Thoracic aorta (tissue), 2 donors: ENCODE measurements at places on chromosomes 12 and 14.

DNA sequence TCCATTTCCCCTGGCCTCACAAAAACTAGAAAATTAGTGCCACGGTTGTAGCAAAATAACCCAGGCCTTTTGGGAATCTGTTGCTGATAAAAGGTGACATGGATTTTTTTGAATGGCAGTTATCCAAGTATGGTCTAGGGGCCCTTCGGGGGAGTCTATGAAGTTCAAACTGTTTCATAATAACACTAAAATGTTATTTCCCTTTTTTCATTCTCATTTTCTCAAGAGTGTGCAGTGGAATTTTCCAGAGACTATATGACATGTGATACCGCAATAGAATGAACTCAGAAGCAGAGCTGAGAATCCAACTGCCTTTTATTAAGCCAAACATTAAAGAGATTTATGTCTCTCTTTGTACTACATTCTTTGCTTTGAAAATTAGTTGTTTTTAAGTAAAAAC, 26.9 kb downstream of the GSTZ1 start:
- DNase-seq, result no peak

GRCh38 chr14:91415794-91416743, 1.6 kb downstream of the CCDC88C start:
- no peak for DNase-seq

DNA sequence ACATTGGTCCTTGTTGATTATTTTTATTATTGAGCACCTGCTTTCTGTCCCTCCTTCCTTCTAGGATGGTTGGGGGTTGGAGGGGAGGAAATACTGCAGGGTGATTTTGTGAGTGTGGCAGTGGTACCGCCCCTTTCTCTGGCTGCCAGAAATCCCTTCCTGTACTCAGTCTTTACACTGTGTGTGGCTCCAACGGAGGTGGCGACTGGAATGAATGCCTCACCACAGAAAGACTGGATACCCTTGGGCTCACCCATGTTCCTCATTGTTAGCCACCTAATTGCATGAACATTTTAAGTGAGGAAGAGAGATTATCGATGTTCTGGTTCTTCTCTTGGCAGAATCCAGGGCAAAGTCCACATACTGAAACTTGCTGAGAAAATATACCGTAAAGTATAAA, 272.0 kb upstream of the E2F7 start:
- no peak for DNase-seq

- DNase-seq, result no peak
Measured at GRCh38 chr14:59895721-59896120, 24.2 kb upstream of the LRRC9 start.

- DNase-seq, result no peak
Measured at GRCh38 chr14:95235351-95235750, 78.0 kb upstream of the DICER1 start.

- DNase-seq, result no peak
Measured at GRCh38 chr12:80838708-80839107, 99.0 kb downstream of the LIN7A start.

GRCh38 chr12:62075870-62076269, 184.3 kb upstream of the USP15 start:
- DNase-seq, result no peak

GRCh38 chr12:120290609-120291305, 946 bp downstream of the RNU4-2 start:
- DNase-seq, result no peak

DNA sequence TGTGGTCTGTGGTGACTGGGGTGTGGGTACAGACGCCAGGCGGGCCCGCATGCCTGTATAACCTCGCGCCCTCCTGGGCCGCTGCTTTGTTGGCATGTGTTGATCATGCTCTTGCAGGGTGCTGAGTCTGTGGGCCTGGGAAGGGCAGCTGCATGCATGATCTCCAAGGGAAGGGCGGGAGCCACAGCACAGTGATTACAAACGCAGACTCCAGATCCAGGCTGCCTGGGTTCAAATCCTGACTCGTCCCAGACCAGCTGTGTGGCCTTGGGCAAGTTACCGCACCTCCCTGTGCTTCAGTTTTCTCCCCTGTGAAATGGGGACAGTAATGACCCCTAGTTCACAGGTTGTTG, 24.0 kb downstream of the ADGRD1 start:
- no peak for DNase-seq

DNA sequence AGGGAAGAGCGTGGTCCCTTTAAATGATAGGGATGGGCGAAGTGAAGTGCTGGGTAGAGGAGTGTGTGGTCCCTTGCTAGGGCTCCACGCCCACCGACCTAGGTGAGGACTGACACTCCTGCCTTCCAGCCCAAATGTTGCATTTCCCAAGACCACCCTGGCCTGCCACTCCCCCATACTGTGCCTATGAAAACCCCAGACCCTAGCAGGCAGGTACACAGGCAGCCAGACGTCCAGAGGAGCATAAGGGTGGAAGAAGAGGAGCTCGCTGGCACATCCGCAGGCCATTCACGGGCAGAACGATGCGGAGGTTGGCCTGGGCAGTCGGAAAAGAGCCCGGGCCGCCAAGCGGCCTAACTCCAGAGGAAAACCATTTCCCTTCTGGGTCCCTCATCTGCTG, 817 bp upstream of the IPO8 start:
- DNase-seq, result no peak

DNA sequence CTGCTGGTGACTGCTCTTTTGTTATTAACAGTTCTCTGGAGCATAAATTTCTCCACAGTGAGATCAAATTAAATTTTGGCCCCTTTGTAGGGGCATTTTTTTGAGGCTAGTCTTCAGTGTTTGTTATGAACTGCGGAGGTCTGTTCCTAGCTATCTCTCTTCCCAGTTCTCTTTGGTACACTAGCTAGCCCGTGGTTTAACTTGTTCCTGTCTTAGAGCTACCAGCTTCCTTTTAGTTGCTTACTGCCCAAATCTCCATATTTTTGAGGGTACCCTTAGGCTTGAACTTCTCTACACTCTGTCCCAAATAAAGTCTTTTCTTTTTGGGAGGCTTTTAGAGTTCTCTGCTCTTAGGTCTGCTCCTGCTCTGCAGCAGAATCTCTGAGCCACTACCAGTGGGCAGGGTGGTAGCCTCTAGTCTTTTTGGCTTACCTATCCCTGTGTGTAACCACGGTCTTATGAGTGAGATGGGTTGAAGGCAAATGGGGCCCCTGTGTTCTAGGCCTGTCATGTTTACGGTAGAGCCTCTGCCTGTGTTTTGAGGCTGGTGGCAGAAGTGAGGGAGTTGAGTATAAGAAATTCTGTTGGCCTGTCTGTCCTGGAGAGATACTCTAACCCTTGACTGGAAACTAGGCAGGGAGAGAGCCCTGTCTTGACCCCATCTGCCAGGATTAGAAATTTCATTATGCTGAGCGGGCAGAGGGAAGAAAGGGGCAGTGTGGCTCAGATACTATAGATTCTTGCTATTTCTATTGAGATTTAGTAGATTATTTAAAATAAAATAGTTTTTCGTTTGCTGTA, 21.0 kb downstream of the CNOT2 start:
- DNase-seq, result no peak

DNA sequence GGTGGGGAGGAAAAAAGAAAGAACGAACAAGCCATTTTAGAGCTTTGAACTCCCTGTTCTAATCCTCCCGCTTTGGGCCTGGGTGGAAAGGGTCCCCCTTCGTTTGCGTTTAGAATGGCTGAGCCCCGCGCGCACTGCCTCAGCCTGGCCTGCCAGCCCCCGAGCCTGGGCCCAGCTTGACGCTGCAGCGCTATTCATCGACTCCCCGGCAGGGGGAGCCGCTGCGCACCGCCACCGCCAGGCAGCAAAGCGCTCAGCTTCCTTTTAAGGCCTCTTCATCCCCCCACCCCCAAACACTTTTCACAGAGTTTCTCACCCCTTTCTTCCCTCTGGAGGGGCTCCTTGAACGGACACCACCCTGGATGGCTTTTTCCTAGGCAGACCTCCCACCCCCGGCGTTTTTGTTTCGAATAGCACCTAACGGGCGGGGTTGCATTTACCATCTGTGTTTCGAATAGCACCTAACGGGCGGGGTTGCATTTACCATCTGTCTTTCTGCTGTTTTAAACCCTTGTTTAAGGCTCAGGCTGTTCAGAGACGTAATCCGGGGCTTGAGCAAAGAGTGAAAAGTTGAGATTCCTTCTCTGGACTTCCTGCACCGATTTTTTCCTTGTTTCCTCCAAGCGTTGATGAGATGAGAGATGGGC, 56.4 kb upstream of the PIWIL1 start:
- no peak for DNase-seq
